ENCODE measurements at places on chromosomes 16 and 17.

GRCh38 chr16:86087896-86088230 is 188.9 kb downstream of the IRF8 start:
- DNase-seq: no peak

- DNase-seq: no peak
These were observed 61.0 kb downstream of the CFDP1 start for GRCh38 chr16:75372236-75372856.

- DNase-seq: no peak
These were observed 8.5 kb downstream of the ARMC7 start for GRCh38 chr17:75118307-75118706.

DNA sequence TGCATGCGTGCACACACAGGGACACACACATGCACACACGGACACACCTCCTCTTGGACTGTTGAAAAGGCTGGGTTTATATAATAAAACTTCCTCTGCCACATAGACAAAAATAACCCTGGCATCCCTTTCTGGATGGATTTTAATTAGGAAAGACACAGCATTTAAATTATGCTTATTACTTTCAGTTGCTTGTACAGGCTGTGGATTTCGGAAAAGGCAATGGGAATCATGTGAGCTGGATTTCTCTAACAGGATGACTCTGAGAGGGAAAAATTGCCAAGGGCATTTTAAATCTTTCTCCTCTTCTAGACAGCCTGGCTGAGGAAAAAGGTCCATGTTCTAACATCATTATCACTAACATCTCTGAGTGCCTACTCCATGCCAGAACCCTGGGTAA is 75.9 kb downstream of the HLF start:
- DNase-seq: no peak

- DNase-seq: no peak
These were observed 221.6 kb downstream of the FTO start for GRCh38 chr16:53925526-53925925.

DNA sequence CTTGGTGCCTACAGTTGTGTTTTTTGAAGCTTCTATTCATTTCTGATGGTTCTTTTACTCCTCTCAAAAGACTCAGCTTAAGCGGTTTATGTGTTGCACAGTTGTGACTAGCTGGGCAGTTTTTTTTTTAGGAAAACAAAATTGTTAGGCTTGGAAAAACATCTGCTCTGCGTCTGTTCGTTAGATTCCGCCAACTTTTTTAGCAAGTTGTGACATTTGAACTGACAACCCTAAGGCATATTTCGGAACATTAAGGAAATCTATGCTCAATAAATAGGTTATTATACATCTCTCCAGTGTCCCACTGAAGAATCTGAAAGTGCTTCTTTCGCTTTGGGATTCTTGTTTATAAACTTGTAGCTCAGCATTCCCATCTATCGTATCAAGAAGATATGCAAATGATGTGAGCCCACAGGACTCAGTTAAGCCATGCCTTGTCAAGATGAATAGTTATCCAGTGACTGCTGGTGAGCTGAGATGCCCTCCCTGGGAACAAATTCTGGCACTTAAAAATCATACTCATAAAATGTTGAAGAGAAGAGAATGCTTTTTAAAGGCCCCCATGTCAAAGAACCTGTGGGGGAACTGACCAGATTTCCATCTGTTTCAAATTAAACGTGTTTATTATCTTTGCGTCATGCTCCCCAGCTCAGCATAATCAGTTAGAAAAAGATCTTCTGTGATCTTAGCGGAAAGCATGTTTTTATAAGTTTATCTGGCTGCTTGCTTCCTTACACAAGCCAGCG is 109.0 kb upstream of the FAM20A start:
- no peak for DNase-seq

GRCh38 chr17:9886141-9886930 is 18.7 kb downstream of the RCVRN start:
- DNase-seq: no peak

DNA sequence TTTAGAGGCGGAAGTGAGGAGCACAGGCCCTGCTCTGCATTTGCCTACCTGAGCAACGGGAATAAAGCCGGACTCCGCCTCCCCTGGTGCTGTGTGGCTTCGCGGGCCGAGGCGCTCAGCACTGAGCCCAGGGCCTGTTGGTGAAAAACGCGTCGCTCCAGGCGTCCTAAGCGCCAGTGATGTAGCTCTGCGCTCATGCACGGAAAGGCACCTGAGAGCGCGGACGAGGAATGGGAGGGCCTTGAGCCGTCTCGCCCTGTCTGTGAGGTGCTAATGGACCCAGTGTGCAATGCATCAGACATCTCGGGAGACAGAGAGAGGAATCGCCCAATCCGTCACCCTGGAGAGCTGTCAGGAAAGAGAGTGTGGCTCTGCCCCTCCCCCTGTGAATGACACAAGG is 17.2 kb upstream of the ATP2A3 start:
- no peak for DNase-seq

DNA sequence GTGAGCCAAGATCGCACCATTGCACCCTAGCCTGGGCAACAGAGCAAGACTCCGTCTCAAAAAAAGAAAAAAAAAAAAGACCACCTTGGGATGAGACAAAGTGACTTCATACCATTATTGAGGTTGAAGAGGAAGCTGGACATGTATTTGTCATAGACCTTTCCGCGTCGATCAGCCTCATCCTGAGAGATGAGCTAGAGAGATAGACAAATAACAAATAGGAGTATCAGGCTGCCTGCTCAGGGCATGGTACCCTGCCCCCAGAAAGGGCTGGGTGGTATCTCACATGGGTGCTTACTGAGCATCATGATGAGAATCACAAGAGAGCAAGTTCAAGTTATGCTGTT is 22.1 kb downstream of the CNTNAP1 start:
- no peak for DNase-seq

- no peak for DNase-seq
These were observed 65.1 kb downstream of the NOG start for GRCh38 chr17:56658648-56659047.

DNA sequence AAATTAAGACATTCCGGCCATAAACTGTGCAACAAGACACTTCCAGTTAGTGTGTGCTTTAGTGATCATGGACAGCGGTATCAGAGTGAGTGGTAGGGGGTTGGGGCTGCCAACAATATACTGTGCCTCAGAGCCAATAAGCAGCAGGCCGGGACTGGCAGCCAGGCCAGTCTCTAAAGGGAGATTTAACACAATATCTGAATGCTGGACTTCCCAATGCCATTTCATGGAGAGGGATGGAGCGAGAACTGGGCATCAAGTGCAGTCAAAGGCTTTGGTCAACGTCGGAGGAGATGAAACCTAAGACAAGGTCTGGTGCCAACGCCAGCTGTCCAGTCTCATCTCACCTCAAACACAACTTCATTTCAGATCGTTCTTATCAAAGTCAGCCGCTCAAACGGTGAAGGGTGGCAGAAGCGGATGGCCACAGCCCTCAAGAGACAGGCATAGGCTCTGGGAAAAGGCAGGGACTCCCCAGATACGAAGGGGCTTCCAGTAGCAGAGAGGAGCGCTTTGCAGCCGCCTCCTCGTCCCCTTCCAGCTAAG is 935 bp downstream of the USP32 start:
- no peak for DNase-seq

- no peak for DNase-seq
These were observed 4.3 kb downstream of the ALDOA start for GRCh38 chr16:30069611-30070462.

DNA sequence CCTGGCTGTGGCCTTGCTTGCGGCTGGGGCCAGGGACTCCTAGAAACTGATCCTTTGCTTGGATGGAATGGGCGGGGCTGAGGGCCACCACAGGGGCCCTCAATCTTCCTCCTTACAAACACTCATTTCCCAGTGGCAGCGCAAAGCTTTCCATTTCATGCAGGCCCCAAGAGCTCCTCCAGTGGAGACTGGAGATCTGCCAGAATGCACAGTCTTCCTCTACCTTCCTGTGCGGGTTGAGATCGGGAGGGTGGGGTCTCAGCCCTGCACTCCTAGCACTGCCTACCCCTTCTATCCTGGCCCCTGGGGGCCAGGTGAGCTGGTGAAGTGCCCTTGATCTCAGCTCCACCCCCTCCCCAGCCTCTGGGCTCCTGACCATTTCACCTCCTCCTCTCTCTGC is 1.7 kb downstream of the NRN1L start:
- DNase-seq: no peak

GRCh38 chr16:7246578-7246977 is 86.1 kb upstream of the RBFOX1 start:
- no peak for DNase-seq

DNA sequence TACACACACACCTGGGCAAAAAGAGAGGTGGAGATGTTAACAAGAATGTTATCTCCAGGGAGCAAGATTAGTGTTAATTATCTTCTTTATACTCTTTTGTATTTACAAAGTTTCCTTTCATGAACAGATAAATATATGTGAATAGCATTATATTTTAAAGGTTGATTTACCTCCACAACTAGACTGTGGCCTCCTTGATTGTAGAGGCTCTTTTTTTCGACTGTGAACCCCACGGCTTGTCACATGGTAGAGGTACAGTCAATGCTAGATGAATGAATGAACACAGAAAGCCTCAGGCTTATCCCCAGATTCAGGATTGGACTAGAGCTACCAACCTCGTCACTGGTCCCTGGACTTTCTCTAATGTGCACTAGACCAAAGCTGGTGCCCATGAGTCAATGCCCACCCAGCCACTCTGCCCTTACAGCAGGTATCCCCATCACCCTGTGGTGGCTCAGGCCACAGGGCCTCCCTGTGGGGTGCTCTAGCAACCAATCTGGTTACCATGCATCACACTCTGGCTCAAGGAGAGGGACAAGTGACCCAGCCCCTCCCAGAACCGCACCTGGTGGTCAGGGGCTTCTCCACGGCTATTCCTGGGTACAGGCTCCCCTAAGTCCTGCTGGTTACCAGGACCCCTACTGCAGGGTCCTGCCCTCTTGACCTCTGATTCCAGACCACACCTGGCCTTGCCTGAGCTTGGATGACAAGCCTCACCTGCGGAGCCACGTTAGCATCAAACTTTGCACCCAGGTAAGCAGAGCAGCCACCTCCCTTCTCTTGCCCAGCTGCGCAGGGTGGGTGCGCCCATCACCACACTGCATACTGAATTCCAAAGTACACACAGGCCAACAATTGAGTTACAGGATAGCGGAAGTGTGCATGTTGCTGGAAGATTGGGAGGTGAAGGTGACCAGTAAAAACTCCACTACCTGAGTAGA is 101.0 kb downstream of the CDYL2 start:
- no peak for DNase-seq

Data from stimulated activated CD4-positive, alpha-beta T cell treated with anti-CD3 and anti-CD28 coated beads, Interleukin-15, amount 100 ng/mL, for 1 hour (primary cell).